ENCODE measurements at places on chromosomes 12 and 14.
A peak's percentile ranks its signal among the peaks of the same experiment; 100 is the strongest.

DNA sequence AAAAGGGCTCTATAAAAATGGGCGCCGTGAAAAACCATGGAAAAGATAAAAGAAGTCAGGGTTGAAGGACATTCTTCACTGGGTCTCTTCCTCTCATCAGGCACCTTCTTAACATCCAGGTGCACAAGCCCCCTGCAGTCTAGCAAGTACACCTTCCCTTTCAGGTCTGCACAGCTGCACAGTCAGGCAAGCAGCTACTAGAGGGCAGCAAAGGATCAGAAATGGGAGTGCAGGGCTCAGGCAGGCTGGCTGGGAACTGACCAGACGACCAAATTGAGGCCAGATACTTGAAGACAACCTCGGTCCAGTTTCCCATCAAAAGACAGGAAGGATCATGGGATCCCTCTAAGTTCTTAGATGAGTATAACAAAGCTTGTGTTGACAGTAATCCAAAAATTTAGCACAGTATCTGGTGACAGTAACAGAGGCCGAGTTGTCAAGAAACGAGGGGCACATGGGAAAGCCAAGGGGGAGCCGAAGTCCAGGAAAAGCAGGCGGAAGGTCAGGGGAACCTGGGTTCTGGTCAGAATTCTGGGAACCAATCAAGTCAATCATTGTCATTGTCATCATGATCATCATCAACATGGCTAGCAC is 10.1 kb upstream of the GRIP1 start:
- DNase-seq = no peak

DNA sequence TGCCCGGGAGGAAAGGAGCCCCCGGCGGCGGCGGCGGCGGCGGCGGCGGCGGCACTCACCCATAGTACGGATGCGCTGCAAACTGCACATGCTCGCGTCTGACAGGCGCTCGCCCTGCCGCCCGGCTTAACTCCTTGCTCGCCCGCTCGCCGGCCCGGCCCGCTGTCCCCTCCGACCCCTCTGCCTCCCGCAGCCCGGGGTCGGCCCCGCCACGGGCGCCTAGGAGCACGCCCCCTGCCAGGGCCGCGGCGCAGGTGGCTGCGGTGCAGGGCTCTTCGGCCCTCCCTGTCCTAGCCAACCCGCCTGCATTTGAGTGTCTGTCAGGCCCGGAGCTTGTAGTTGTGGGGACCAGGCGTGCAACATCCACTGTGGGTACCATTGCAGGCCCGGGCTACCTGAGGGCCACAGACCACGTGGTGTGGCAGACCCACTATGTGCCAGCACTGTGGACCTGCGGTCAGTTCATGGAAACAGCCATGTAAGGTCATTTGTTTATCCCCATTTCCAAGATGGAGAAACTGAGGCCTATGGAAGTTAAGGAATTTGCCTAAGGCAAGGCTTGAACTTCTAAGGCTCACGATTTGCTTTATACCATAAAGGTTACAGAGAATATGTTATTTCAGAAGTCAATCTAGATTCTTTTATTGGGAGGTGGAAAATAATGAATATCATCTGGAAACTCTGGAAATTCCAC is 17.6 kb upstream of the PLEKHH1 start:
- DNase-seq = peak; percentile 12

- no peak for DNase-seq
Measured at GRCh38 chr14:46550836-46551235, 100.7 kb downstream of the RPL10L start.

DNA sequence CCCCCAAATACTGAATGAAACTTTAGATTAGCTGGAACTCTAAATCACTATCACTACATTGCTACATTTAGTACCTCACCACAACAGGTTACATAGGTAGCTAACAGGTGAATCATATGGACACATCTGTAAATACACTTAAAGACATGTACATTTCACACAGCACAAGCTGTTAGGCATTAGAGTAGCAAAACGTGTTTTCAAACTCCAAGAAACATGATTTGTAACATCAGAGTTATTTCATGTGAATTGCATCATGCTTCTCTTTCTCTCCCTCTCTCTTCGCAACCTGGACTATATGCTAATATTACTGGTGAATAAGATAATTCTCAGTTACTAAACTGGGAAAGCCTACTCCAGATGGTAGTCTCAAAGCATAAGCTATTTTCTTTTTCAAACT is 4.3 kb downstream of the SEL1L start:
- no peak for DNase-seq

DNA sequence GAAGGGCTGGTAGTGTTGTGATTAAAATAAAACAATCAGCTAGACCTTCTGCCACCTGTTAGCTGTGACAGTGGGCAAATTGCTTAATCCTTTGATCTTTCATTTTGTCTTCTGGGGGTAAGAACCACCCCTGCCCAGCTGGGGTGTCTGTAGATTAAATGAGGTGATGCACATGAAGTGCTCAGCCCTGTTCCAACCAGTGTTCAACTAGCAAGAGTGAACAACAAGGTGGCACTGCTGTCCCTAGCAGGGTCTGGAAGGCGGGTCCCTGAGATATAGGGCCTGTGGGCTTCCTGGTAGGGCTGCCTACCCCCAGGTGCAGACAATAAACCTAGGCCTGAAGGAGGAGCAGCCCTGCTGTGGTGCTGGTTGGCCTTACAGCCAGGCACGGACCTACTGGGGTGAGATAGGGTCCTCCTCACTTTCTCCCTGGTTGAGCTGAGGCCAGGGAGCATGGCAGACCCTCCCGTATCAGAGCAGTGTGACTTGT is 60.6 kb downstream of the ARL6IP4 start:
- DNase-seq = no peak

DNA sequence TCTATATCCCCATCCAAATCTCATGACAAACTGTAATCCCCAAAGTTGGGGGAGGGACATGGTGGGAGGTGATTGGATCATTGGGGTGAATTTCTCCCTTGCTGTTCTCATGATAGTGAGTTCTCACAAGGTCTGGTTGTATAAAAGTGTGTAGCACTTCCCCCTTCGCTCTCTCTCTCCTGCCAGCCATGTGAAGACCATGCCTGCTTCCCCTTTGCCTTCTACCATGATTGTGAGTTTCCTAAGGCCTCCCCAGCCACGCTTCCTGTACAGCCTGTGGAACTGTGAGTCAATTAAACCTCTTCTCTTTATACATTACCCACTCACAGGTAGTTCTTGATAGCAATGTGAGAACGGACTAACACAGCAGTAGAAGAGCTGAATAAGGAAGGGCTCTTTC is 62.6 kb upstream of the VASH1 start:
- no peak for DNase-seq

DNA sequence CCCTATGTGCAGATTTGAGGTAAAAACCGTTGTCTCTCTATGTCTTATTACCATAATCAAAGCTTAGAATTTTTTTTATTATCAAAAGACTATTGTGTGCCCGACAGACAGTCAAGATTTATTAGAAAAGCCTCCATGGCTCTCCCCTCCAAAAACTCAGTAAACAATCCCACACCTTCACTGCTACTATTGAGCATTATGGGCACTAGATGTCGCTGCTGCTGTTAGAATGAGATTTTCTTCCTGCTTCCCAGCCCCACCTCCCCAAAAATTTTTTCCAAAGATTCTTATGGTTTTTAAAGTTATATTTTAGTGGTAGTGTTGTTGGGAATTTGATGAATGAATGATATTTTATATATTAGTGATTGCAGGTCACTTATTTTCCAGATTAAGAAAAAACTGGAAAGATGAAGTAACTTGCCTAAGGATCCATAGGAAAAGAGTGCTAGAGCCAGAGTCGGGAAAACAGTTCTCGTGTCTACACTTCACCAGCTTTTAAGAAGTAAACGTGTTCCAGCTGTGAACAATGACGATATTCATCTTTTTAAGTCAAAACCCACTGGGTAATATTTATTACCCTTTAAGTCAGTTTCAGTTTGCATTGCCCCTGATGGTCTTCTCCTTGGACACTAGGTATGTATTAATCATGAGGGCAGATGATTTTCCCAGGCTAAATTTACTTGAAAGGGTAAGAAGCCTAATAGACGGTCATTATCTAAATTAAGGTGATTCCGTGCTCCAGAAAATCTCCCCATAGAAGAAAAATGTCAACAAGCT is 12.2 kb upstream of the FOXG1 start:
- no peak for DNase-seq

GRCh38 chr14:77547512-77548180 is 49.0 kb upstream of the ISM2 start:
- DNase-seq = no peak

- no peak for DNase-seq
Measured at GRCh38 chr12:84913129-84913515, 523 bp upstream of the SLC6A15 start.

GRCh38 chr14:69715725-69716477 is 51.0 kb upstream of the SRSF5 start:
- DNase-seq = no peak

- DNase-seq = no peak
Measured at GRCh38 chr12:69508621-69509020, 38.4 kb downstream of the FRS2 start.

DNA sequence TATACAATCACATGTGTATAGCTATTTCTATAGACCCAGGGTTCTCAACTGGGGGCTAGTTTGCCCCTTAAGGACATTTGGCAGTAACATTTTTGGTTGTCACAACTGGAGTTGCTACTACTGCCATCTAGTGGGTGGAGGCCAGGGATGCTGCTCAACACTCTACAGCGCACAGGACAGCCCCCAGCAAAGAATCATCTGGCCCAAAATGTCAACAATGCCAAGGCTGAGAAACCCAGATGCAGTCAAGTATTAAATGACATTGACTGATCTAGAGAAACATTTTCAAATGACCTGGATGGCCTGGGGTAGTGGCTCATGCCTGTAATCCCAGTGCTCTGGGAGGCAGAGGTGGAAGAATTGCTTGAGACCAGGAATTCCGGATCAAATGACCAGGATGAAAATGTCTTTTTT is 5.8 kb downstream of the WSB2 start:
- DNase-seq = peak; percentile 35

DNA sequence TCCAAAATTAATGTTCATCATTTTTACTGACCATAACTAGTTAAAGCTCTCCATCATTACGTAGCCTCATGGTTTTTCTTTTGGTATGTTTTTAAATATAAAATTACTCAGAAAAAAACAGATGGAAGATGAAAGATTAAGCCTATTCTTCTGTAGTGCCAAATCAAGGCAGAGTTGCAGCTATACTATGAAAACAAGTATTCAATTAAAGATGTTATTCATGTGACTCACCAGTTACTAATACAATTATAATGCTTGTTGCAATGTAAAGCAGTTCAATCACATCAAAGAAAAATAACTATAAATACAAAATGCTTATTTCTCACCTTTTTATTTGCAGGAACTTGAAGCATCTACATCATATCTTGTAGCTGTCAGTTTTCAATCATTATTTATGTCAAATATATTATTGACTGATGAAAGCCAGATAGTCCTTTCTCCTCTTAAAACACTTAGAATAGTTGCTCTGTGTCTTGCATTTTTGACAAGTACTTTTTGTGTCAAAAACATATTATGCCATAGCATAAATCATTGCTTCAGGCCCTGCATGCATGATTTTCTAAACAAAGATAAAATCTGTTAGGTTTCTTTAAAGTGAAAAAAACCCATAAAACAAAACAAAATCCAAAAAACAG is 36.0 kb upstream of the TRHDE start:
- DNase-seq = no peak

- DNase-seq = no peak
Measured at GRCh38 chr12:47900131-47901062, 4.4 kb downstream of the VDR start.

- DNase-seq = no peak
Measured at GRCh38 chr14:68245146-68246073, 425.8 kb downstream of the RAD51B start.

DNA sequence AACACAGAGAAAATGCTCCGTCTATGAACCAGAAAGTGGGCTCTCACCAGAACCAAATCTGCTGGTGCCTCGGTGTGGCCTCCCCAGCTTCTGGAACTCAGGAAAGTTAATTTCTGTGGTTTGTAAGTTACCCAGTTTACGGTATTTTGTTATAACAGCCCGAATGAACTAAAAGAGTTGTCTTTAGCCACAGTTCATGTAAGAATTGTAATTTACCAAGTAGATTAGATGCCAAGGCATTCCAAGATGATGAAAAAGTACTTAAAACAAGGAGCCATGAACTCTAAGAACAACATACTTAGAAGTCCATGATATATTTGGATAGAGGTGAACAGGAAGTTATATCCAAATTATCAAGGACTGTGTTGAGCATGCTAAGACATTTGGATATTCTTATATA is 259.9 kb upstream of the GARIN6 start:
- DNase-seq = no peak

DNA sequence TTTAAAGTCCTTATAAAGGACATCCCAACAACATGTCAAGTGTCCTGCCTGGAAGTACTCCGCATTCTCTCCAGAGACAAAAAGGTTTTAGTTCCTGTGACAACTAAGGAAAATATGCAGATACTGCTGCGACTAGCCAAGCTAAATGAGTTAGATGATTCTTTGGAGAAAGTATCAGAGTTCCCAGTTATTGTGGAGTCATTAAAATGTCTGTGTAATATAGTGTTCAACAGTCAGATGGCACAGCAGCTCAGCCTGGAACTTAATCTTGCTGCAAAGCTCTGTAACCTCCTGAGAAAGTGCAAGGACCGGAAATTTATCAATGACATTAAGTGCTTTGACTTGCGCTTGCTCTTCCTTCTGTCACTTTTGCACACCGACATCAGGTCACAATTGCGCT is 40.2 kb downstream of the RIC8B start:
- DNase-seq = no peak

DNA sequence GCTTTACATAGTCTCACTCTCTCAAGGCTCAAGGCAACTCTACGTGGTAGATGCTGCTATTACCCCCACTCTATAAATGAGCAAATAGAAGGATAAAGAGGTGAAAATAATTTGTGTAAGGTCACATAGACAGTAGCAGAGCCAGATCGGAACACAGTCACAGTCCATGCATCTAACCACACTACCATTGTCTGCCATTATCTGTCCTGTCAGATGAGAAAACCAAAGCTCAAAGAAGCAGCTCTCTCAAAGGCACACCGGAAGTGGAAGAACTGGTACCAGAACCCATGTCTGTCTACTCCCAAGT is 134.4 kb upstream of the NUDT4 start:
- no peak for DNase-seq

GRCh38 chr14:96602186-96602585 is 100.0 kb downstream of the PAPOLA start:
- no peak for DNase-seq

- no peak for DNase-seq
Measured at GRCh38 chr12:123150275-123150743, 581 bp downstream of the PITPNM2 start.

- no peak for DNase-seq
Measured at GRCh38 chr14:58281969-58282368, 16.4 kb upstream of the ARID4A start.

GRCh38 chr14:35556548-35556947 is 22.6 kb downstream of the INSM2 start:
- no peak for DNase-seq

GRCh38 chr12:87836190-87836589 is 193.0 kb downstream of the C12orf50 start:
- DNase-seq = no peak

- no peak for DNase-seq
Measured at GRCh38 chr12:67426067-67426466, 156.9 kb downstream of the CAND1 start.

- no peak for DNase-seq
Measured at GRCh38 chr14:101215266-101215665, 311.7 kb upstream of the RTL1 start.

Data from NK-92 treated with Interleukin-12 subunit alpha and Interleukin-12 subunit beta, amount 100 ng/mL, for 24 hours (cell line).